Gastrocnemius medialis (tissue), 4 donors: ENCODE measurements at places on chromosomes 5 and 9. TPM values are rescaled to one million over a fixed set of nuclear protein-coding genes. Genes with fewer than 3 reads are reported as not detected.

The PLCXD3 gene
- 0.49 TPM for total RNA-seq

The PDE8B gene
- 0.16 TPM for total RNA-seq

GRCh38 chr5:533955-534742, 9.9 kb upstream of the SLC9A3 start:
- no peak overlapping the region for H3K4me3 ChIP-seq
- no peak for DNase-seq
- no peaks in the 10 kb centered on the region for H3K36me3 ChIP-seq
- peaks cover 62% of the 10 kb centered on the region for H3K27me3 ChIP-seq
- H3K27ac ChIP-seq = no peak overlapping the region

DNA sequence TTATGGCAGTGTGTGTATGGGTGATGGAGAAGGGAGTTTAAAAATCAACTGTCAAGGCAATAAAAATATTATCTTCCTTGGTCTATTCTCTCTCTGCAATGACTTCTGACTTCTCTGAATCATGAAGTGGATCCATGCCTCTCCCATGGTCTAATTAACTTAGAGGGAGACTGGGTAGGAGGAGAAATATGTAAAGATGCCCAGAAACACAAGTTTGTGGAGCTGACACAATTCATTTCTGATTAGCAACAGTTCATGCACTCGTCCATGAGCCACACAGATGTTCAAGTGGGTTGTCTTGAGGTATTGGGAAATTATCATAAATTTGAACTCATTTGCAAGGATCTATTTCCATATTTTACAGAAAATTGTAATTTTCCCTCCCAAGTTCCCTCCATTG, 38.1 kb downstream of the INSYN2B start:
- H3K4me3 ChIP-seq = no peak overlapping the region
- H3K27me3 ChIP-seq = no peaks in the 10 kb centered on the region
- DNase-seq = no peak
- no peaks in the 10 kb centered on the region for H3K4me1 ChIP-seq
- H3K27ac ChIP-seq = no peak overlapping the region

GRCh38 chr9:131318231-131319085, 28.9 kb downstream of the PLPP7 start:
- H3K36me3 ChIP-seq = no peaks in the 10 kb centered on the region
- H3K4me3 ChIP-seq = no peak overlapping the region
- DNase-seq = no peak
- peaks cover 9% of the 10 kb centered on the region for H3K4me1 ChIP-seq
- H3K27me3 ChIP-seq = no peaks in the 10 kb centered on the region
- H3K27ac ChIP-seq = peak overlapping the region; percentile 9

GRCh38 chr9:109401990-109402318, 81.1 kb upstream of the EPB41L4B start:
- peaks cover 78% of the 10 kb centered on the region for H3K36me3 ChIP-seq
- no peak overlapping the region for H3K4me3 ChIP-seq
- DNase-seq = no peak
- H3K27me3 ChIP-seq = no peaks in the 10 kb centered on the region
- no peak overlapping the region for H3K27ac ChIP-seq

DNA sequence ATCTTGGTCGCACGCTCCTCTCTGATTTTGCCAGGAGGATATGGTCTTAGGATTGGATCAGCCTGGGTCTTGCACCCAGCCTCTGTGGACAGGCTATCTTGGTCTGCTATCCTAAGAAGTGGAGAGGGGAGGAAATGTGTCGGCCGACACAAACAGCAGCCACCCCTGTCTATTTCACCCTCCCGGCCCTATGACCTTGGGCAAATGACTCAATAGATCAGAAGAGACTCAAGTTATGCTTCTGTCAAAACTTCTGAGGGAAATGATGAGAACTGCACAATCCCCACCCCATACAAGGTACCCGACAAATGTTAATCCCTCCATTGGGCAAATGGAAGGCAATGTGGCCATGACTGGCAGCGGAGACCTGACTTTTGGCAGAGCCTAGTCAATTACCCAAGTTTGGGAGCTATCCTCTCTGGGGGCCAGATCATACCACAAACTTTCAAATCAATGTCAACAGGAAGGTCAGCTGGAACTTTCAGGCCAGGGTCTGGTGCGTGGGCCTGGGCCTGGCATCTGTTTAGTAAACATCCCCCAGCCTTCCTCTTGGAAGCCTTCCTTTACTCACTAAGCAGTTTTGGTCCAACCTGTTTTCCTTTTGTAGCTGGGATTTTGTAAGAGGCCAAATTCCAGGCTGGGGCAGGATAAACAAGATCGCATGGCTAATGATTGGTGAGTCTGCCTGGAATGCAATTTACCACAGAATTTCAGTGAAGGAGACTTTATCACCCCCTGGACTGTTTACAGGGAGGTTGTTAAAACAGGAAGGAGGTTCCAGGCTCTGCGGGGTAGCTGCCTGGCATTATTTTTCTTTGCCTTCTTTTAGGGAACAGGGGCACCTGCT, 64.2 kb upstream of the CPEB4 start:
- no peaks in the 10 kb centered on the region for H3K27me3 ChIP-seq
- no peaks in the 10 kb centered on the region for H3K36me3 ChIP-seq
- peak overlapping the region; percentile 21 for H3K27ac ChIP-seq
- H3K4me3 ChIP-seq = no peak overlapping the region
- peaks cover 8% of the 10 kb centered on the region for H3K4me1 ChIP-seq

GRCh38 chr5:138466125-138466899, 1.0 kb downstream of the EGR1 start:
- H3K36me3 ChIP-seq = no peaks in the 10 kb centered on the region
- no peak for DNase-seq
- H3K4me1 ChIP-seq = peaks cover 14% of the 10 kb centered on the region
- H3K27ac ChIP-seq = no peak overlapping the region
- H3K4me3 ChIP-seq = peak overlapping the region; percentile 98

DNA sequence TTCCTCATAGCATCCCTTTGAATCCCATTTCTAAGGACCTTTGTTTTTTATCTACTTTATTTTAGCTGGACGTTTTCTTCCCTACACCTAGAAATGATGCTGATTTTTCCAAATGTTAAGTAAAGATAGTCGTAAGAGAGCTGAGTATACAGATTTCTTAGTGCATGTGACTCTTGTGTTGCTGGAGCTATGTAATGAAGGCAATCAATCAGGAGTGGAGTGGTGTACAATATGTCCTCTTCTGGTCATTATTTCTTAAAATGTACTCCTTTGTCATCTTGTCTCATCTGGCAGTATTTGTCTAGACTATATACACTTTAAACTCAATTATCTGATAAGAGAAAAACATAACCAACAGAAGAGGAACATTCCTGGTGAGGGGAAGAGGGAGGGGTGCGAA, 13.5 kb downstream of the GAPT start:
- DNase-seq = no peak
- H3K27me3 ChIP-seq = no peaks in the 10 kb centered on the region
- H3K4me1 ChIP-seq = no peaks in the 10 kb centered on the region
- H3K4me3 ChIP-seq = no peak overlapping the region
